Stimulated activated memory B cell treated with anti-CD40 and anti-IgM and Interleukin-4, amounts not matched to agents 10 μg/mL and 1 μg/mL and 100 μg/mL, for 72 hours (primary cell): ENCODE measurements at places on chromosomes 11 and 22.

GRCh38 chr11:57647960-57648800 lies 1.5 kb downstream of the YPEL4 start:
- ATAC-seq, result no peak

GRCh38 chr11:70786021-70786665 lies 387.8 kb downstream of the CTTN start:
- no peak for ATAC-seq

DNA sequence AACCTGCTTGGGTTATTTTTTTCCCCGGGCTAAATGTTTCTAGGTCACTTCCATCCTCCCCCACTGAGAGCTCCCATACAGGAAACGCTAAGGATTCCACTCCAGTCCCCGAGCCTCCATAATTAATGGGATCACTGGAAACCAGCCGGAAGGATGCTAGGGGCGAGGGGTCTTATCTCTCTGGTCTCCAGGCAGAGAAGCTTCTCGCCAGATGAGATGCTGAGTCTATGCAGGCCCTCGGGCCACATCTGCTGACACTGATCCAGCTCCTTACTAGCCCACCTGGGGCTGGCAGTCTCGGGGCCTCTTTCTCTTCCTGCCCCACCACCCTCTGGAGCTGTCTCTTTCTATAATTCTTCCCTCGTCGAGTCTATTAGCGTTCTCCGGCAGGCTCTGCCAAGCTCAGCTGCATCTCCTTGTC lies 125.9 kb upstream of the SYT13 start:
- no peak for ATAC-seq

DNA sequence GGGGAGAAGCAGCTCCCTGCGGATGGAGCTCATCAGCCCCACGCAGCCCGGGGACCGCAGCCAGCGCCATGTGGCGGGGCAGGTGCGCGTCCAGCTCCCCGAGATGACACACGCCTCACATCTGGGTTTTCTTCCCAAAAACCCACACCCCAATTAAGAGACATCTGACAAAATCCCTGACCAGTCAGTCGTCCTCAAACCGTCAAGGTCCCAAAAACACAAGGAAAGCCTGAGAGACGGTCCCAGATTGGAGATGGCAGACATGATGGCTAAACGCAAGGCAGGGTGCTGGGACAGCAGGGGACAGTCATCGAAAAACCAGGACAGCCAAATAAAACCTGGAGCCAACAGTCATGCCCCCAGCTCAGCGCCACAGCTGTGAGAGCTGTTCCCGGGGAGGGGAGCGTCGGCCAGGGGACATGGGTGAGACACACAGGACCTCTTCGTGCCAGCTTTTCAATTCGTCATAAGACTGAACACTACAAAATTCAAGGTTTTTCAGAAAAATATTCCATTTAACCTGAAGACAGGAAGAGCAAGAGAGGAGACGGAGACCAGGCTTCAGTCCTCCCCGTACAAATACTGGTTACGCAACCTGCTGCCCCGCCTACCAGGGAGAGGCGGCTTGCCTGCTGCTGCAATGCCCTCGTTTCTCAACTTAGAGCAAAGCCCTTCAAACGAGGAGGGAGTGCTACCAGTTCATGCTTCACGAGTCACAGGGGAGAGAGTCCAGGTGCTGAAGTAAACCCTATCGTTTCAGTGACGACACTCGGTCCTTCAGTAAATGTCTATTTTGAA lies 10.5 kb downstream of the TOLLIP start:
- ATAC-seq, result no peak

- no peak for ATAC-seq
Measured at GRCh38 chr22:48568736-48569330, 1258.8 kb downstream of the BRD1 start.

- no peak for ATAC-seq
Measured at GRCh38 chr11:108826136-108826535, 161.3 kb downstream of the DDX10 start.

- ATAC-seq, result no peak
Measured at GRCh38 chr11:32701616-32702015, 92.8 kb downstream of the CCDC73 start.

- ATAC-seq, result no peak
Measured at GRCh38 chr11:69130654-69131053, 25.1 kb upstream of the SMIM38 start.
